ENCODE measurements at places on chromosomes 11 and 22.

DNA sequence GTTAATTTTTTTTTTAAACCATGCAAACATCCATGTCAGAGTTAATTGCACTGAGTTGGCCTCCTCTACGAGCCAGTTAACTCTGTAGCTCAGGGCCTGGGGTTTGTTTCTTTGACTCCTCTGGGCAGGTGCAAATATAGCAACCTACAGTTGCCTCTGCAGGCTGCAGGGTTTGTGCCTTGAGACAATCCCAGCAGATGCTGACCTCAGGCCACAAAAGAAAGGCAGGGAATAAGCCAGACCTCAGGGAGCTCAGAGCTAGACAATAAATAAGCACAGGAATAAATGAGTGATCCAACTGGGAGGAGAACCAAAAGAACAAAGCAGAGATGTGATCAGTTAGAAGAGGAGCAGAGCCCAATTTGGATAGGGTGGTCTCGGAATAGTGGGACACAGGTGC lies 390.8 kb downstream of the SHANK2 start:
- H3K27me3 ChIP-seq, result no peaks in the 10 kb centered on the region
- H3K36me3 ChIP-seq, result no peaks in the 10 kb centered on the region
- DNase-seq, result no peak
- H3K4me3 ChIP-seq, result no peak overlapping the region
- no peak overlapping the region for H3K27ac ChIP-seq

DNA sequence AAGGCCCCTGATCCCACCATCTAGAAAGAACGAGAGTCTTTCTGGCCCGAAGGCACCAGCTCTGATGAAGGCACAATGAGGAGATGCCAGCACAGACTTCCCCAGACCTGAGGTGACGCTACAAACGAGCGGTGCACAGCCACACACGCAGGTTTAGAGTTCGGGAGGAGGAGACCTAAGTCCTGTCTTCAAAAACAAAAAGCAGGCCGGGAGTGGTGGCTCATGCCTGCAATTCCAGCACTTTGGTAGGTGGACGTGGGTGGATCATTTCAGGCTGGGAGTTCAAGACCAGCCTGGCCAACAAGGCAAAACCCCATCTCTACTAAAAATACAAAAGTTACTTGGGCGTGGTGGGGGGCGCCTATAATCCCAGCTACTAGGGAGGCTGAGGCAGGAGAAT lies 9.5 kb downstream of the LTO1 start:
- no peak overlapping the region for H3K4me3 ChIP-seq
- H3K27ac ChIP-seq, result no peak overlapping the region
- no peaks in the 10 kb centered on the region for H3K27me3 ChIP-seq
- no peaks in the 10 kb centered on the region for H3K4me1 ChIP-seq
- peaks cover 42% of the 10 kb centered on the region for H3K36me3 ChIP-seq
- DNase-seq, result no peak

DNA sequence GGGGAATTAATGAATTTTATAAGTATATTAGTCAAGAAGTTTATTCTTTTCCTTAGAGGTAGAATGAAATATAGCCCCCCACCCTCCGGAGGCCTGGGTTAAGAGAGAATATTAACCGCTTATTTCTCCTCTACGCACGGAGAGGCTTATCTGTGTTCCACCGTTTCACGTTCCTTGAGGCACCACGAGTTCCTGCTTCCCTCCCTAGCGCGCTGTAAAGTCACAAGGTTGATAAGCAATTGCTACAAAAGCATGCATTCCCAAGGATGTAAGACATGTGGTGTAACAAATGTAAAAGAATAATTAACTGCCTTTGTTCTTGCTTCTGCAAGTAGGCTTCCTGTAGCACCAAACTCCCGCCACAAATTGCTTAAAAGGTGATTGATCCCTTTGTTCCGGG lies 1.5 kb upstream of the ANKRD42 start:
- peaks cover 15% of the 10 kb centered on the region for H3K36me3 ChIP-seq
- no peak overlapping the region for H3K4me3 ChIP-seq

GRCh38 chr22:41668971-41669911 lies 19.4 kb downstream of the SNU13 start:
- H3K27ac ChIP-seq, result no peak overlapping the region
- no peaks in the 10 kb centered on the region for H3K27me3 ChIP-seq
- no peak overlapping the region for H3K4me3 ChIP-seq
- H3K36me3 ChIP-seq, result peaks cover 22% of the 10 kb centered on the region

DNA sequence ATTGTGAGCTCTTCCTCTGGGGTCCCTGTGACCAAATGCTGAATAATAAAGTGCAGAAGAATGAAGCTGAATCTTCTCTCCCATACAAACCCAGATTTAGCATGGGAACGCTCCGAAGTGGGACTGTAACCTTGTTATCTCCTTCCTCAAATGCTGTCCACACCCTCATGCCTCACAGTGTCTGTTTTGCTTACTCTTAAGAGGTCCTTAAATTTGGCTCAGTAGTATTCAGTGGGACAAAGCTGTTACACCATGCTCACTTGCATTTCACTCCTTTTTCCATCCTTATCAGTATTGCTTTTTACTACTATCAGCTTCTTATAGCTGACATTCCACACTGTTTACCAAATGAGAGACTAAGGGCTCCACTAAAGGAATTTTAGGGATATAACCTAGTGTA lies 13.8 kb upstream of the AMOTL1 start:
- no peak overlapping the region for H3K27ac ChIP-seq
- H3K36me3 ChIP-seq, result no peaks in the 10 kb centered on the region
- no peak for DNase-seq
- H3K27me3 ChIP-seq, result no peaks in the 10 kb centered on the region
- H3K4me1 ChIP-seq, result no peaks in the 10 kb centered on the region

DNA sequence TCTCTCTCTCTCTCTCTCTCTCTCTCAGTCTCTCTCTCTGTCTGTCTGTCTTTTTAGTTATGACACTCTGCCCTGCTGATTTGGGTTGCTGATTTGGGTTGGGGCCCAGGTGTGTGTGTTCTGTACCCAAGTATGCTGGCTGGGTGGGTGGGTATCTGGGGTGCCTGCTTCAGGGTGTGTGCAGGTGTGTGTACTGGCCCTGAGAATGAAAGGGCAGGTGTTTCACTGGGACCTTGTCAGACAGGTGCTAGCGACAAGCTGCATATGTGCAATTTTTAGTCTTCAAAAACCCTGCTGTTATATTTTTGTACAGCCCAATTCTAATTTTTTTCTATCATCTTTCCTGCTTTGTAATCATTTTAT lies 943 bp downstream of the CSF2RB start:
- no peaks in the 10 kb centered on the region for H3K27me3 ChIP-seq
- no peaks in the 10 kb centered on the region for H3K36me3 ChIP-seq
- no peak overlapping the region for H3K27ac ChIP-seq

GRCh38 chr11:127275774-127276173 lies 275.2 kb upstream of the KIRREL3 start:
- no peak for DNase-seq
- H3K4me1 ChIP-seq, result no peaks in the 10 kb centered on the region
- no peak overlapping the region for H3K27ac ChIP-seq
- H3K27me3 ChIP-seq, result no peaks in the 10 kb centered on the region

DNA sequence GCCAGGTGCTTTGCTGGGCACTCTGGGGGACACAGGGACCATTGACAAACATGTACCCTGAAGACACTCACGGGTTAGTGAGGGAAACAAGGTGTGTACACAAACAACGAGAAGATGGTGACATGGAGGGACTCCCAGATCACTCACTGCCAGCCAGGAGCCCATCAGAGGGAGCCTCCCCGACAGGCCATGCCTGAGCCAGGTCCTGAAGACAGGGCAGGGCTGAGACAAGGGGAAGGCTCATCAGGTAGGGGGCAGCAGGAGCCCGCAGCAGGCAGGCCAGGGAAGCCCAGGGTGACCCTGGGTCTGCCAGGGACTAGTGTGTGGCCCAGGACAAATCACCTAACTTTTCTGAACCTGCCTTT lies 127.9 kb downstream of the BUD13 start:
- peaks cover 7% of the 10 kb centered on the region for H3K27me3 ChIP-seq
- no peak for DNase-seq
- H3K36me3 ChIP-seq, result no peaks in the 10 kb centered on the region
- no peaks in the 10 kb centered on the region for H3K4me1 ChIP-seq
- no peak overlapping the region for H3K27ac ChIP-seq

- H3K27me3 ChIP-seq, result no peaks in the 10 kb centered on the region
- no peaks in the 10 kb centered on the region for H3K36me3 ChIP-seq
- no peak overlapping the region for H3K4me3 ChIP-seq
- no peaks in the 10 kb centered on the region for H3K4me1 ChIP-seq
- H3K27ac ChIP-seq, result no peak overlapping the region
Observed at GRCh38 chr11:119839476-119840133, 110.6 kb upstream of the NECTIN1 start.

DNA sequence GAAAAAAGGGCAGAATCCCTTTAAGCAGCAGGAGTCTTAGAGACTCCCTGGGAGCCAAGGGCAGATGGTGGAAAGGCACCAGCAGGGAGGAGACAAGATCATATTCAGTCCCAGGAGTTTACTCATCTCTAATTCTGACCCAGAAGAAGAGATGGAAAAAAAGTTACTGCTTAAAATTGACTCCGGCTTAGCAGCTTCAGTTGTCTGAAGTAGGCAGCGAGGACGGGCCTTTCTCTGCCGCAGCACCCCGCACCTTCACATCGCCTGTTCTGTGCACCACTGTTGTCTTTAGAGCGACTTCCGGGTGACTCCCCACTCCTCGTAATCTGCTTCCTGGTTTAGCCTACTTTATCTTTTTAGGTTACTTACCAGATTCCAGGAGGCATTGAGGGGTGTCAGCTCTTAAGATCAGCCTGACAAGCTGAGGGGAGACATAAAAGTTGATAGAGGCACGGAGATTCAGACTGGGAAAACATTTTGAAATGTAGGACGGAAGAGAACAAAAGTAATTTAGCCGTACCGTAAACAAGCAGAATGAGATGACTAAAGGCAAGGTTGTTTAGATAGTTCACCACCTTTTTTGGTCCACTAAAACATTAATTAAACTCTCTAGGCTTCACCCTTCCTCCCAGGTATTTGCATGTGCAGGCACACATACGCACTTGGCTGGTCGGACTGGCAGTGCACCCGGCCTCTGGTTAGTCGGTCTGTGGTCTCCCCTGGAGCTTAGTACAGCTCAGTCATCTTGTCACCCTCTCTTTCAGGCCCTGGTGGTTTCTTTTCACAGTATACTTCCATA lies 74.3 kb downstream of the CECR2 start:
- H3K27ac ChIP-seq, result no peak overlapping the region
- H3K27me3 ChIP-seq, result no peaks in the 10 kb centered on the region
- no peak overlapping the region for H3K4me3 ChIP-seq
- no peak for DNase-seq
- H3K36me3 ChIP-seq, result no peaks in the 10 kb centered on the region
- H3K4me1 ChIP-seq, result no peaks in the 10 kb centered on the region

GRCh38 chr22:19853879-19854777 lies 546 bp downstream of the GNB1L start:
- H3K36me3 ChIP-seq, result peaks cover 33% of the 10 kb centered on the region
- peak overlapping the region; percentile 91 for H3K4me3 ChIP-seq
- H3K4me1 ChIP-seq, result peaks cover 58% of the 10 kb centered on the region
- DNase-seq, result no peak
- peak overlapping the region; percentile 90 for H3K27ac ChIP-seq

DNA sequence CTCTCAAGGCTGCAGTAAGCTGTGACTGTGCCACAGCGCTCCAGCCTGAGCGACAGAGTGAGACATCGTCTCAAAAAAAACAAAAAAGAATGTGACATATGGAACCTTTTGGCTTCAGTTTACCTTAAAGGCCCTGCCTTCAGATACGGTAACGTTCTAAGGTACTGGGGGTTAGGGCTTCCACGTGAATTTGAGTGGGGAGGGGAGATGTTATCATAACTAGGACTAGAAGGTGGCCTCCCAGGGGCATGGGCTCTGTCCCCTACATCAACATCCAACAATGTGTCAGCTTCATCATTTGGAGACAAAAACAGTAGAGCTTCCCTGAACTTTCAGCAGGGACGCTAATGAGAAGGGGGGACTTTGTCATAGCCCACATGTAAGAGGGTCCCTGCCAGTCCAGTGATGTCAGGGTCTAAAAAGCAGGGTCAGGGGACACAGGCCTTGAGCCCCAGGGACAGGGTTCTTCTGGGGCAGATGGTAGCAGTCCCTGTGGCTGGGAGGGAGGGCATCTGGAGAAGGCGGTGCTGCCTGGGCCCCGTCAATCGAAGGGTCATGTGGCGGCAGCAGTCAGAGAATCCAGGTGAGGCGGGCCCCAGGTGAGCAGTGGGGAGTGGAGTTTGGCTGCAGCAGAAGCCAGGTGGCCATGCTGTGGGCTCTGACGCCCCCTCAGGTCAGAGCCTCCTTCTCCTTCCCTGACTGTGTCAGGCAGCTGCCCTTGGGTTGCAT lies 79.8 kb downstream of the BCR start:
- no peak for DNase-seq
- H3K36me3 ChIP-seq, result peaks cover 87% of the 10 kb centered on the region
- no peak overlapping the region for H3K4me3 ChIP-seq

- no peaks in the 10 kb centered on the region for H3K4me1 ChIP-seq
- H3K36me3 ChIP-seq, result no peaks in the 10 kb centered on the region
- no peak overlapping the region for H3K4me3 ChIP-seq
- peaks cover 2% of the 10 kb centered on the region for H3K27me3 ChIP-seq
Observed at GRCh38 chr22:30235687-30236170, 10.8 kb downstream of the LIF start.

- no peaks in the 10 kb centered on the region for H3K36me3 ChIP-seq
- no peaks in the 10 kb centered on the region for H3K27me3 ChIP-seq
Observed at GRCh38 chr22:46073683-46074504, 76.4 kb upstream of the PPARA start.

DNA sequence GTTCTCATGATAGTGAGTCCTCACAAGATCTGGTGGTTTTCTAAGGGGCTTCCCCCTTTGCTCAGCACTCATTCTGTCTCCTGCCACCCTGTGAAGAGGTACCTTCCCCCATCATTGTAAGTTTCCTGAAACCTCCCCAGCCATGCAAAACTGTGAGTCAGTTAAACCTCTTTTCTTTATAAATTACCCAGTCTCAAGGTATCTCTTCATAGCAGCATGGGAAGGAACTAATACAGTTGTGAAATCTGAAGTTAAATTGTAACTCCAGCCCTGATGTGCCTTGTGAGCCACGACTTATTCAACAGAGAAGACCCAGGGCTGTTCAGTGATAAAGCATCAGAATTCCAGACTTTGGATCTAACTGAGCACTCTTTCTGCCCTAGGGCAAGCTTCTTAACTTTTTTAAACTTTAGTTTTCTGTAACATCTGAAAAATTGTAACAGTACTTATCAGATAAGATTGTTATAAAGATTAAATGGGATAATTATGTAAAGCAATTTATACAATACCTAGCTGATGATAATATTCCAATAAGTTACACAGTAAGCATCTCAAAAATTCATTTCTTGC lies 220.0 kb downstream of the TRPC6 start:
- H3K27me3 ChIP-seq, result no peaks in the 10 kb centered on the region
- H3K4me3 ChIP-seq, result no peak overlapping the region
- no peak overlapping the region for H3K27ac ChIP-seq
- no peak for DNase-seq
- H3K36me3 ChIP-seq, result no peaks in the 10 kb centered on the region

- H3K27ac ChIP-seq, result no peak overlapping the region
- H3K4me3 ChIP-seq, result no peak overlapping the region
- H3K27me3 ChIP-seq, result no peaks in the 10 kb centered on the region
- no peak for DNase-seq
- H3K36me3 ChIP-seq, result no peaks in the 10 kb centered on the region
Observed at GRCh38 chr22:19218541-19219233, 40.2 kb upstream of the SLC25A1 start.

- no peak for DNase-seq
- H3K4me3 ChIP-seq, result peak overlapping the region; percentile 59
- peaks cover 7% of the 10 kb centered on the region for H3K4me1 ChIP-seq
- no peaks in the 10 kb centered on the region for H3K36me3 ChIP-seq
- peak overlapping the region; percentile 95 for H3K27ac ChIP-seq
Observed at GRCh38 chr11:18527512-18527911, 770 bp upstream of the TSG101 start.
